Prostate gland (tissue), 2 donors: ENCODE measurements at places on chromosomes 5 and 9. TPM values are rescaled to one million over a fixed set of nuclear protein-coding genes. Genes with fewer than 3 reads are reported as not detected.
A peak's percentile ranks its signal among the peaks of the same experiment; 100 is the strongest.

GRCh38 chr9:137793196-137793841 is 84.3 kb upstream of the CACNA1B start:
- no peak overlapping the region for H3K27ac ChIP-seq
- no peak overlapping the region for H3K4me3 ChIP-seq
- no peaks in the 10 kb centered on the region for H3K27me3 ChIP-seq
- no peak for DNase-seq

GRCh38 chr9:137309368-137310188 is 7.5 kb upstream of the NRARP start:
- no peak for DNase-seq
- H3K36me3 ChIP-seq = no peaks in the 10 kb centered on the region
- no peak overlapping the region for H3K27ac ChIP-seq
- H3K27me3 ChIP-seq = no peaks in the 10 kb centered on the region
- peaks cover 33% of the 10 kb centered on the region for H3K4me1 ChIP-seq

- H3K36me3 ChIP-seq = no peaks in the 10 kb centered on the region
- H3K4me1 ChIP-seq = no peaks in the 10 kb centered on the region
- H3K27me3 ChIP-seq = no peaks in the 10 kb centered on the region
- H3K4me3 ChIP-seq = no peak overlapping the region
- DNase-seq = no peak
Measured at GRCh38 chr5:55929020-55929799, 65.6 kb downstream of the IL6ST start.

DNA sequence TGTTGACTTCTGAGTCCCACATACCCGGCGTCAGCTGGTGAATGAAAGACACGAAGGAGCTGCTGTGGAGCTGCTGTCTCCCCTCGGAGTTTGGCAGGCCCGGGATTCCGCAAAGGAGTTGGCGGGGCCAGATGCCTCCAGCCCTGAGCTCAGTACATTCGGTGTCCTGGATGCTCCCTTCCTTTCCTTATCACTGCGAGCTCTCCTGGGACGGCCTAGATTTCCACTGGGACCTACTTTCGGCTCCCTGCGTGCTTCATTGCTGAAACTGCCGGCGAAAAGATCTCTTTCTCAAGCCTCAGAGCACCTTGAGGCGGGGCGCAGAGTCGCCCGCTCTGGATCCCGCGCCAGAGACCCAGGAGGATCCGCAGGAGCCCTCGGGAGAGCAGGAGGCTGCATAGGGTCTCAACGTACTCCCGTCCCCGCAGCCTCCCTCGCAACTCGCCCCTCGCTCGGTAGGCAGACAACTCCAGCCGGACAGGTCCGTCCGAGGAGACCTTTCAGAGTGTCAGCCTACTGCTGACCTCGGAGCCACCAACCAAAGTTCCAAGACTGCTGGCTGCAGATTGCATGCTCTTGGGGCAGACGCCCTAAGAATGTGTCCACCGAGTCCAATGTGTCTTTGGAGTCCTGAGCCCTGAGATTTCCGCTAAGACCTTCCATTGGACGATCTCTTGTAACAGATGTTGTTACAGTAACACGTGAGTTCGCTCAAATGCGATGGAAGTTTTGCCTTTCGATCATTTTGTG is 6.1 kb downstream of the ANXA2R start:
- H3K36me3 ChIP-seq = no peaks in the 10 kb centered on the region
- DNase-seq = no peak
- no peak overlapping the region for H3K4me3 ChIP-seq
- H3K4me1 ChIP-seq = no peaks in the 10 kb centered on the region
- peak overlapping the region; percentile 22 for H3K27ac ChIP-seq

- H3K27ac ChIP-seq = no peak overlapping the region
- no peaks in the 10 kb centered on the region for H3K36me3 ChIP-seq
Measured at GRCh38 chr5:115898656-115899055, 56.9 kb downstream of the AP3S1 start.

DNA sequence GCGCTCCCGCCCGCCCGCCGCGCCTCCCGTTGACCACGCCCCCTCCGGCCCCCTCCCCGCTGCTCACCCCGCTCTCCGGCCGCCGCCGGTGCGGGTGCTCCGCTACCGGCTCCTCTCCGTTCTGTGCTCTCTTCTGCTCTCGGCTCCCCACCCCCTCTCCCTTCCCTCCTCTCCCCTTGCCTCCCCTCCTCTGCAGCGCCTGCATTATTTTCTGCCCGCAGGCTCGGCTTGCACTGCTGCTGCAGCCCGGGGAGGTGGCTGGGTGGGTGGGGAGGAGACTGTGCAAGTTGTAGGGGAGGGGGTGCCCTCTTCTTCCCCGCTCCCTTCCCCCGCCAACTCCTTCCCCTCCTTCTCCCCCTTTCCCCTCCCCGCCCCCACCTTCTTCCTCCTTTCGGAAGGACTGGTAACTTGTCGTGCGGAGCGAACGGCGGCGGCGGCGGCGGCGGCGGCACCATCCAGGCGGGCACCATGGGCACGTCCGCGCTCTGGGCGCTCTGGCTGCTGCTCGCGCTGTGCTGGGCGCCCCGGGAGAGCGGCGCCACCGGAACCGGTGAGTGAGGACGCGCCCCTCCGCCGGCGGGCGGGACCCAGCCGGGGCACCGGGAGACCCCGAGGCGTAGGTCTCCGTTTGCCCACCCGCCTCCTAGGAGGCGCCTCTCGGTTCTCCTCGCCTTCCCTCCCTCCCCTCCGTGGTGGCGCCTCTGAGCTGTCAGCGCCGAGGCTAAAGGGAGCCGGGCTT is at the start of gene VLDLR:
TSS of gene VLDLR (plus strand) at position 66 of the 739 bp plus-strand sequence. CDS start at position 469, 403 bp downstream.
- peak within 1 kb of the TSS; percentile 78 for H3K27ac ChIP-seq
- peak within 1 kb of the TSS; percentile 56 for H3K4me3 ChIP-seq
- peaks cover 5% of the 10 kb centered on the region for H3K4me1 ChIP-seq
- no peaks in the 10 kb centered on the region for H3K27me3 ChIP-seq
- peak; percentile 48 for DNase-seq
- no peaks in the 10 kb centered on the region for H3K36me3 ChIP-seq

- peaks cover 10% of the 10 kb centered on the region for H3K4me1 ChIP-seq
- no peak for DNase-seq
- H3K27me3 ChIP-seq = no peaks in the 10 kb centered on the region
- H3K4me3 ChIP-seq = no peak overlapping the region
Measured at GRCh38 chr5:74633695-74634094, 6.8 kb downstream of the ENC1 start.

- DNase-seq = no peak
- no peaks in the 10 kb centered on the region for H3K4me1 ChIP-seq
- H3K4me3 ChIP-seq = no peak overlapping the region
- H3K27me3 ChIP-seq = no peaks in the 10 kb centered on the region
- H3K27ac ChIP-seq = no peak overlapping the region
Measured at GRCh38 chr9:81605170-81605670, 84.1 kb downstream of the TLE1 start.

DNA sequence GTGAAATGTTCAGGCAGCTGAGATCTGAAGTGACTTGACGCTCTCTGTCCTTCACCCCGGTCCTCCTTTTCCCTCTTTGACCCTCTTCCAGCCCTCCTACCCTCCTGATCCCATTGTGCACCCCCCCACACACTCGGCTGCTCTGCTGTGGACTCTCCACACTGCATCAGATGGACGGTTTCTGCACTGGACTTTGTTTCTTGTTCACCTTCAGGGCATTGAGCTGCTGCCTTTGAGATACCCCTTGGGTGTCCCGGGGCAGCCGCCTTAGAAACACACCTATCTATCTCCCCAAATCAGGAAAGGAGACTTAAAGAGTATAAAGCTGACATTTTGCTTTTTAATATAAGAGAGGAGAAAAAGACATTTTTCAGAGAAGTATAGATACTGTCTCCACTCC is 27.5 kb downstream of the AMBP start:
- no peak overlapping the region for H3K27ac ChIP-seq
- H3K36me3 ChIP-seq = no peaks in the 10 kb centered on the region
- H3K27me3 ChIP-seq = no peaks in the 10 kb centered on the region

DNA sequence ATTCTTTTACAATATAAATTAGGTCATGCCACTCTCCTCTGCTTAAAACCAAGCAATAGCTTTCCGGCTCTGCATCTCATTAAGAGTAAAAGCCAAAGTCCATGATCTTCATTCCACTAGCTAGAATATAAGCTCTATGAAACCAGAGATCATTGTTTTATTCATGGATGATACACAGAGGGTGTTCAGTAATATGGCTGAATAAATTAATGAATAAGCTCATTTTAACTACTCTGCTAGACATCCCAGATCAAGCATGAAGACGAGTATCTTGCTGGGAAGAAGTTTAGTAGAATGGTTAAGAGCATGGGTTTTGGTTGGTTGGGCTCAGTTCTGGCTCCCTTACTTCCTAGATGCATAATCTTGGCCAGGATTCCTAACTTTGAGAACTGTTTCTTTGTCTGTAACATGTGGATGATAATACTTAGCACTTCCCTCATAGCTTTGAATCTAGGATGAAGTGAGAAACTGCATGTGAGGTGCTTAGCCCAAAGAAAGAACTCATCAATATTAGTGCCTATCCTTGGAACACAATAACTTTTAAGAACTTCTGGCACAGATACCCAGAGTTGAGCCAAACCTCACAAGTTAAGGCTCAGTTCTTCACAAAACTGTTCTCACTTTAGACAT is 106.8 kb downstream of the MSX2 start:
- no peaks in the 10 kb centered on the region for H3K36me3 ChIP-seq
- no peak overlapping the region for H3K4me3 ChIP-seq
- H3K27ac ChIP-seq = no peak overlapping the region
- H3K27me3 ChIP-seq = no peaks in the 10 kb centered on the region
- no peak for DNase-seq
- no peaks in the 10 kb centered on the region for H3K4me1 ChIP-seq

GRCh38 chr5:115068239-115069086 is 101.2 kb downstream of the TRIM36 start:
- no peak overlapping the region for H3K4me3 ChIP-seq
- DNase-seq = no peak
- H3K27me3 ChIP-seq = no peaks in the 10 kb centered on the region
- no peaks in the 10 kb centered on the region for H3K4me1 ChIP-seq
- no peaks in the 10 kb centered on the region for H3K36me3 ChIP-seq

DNA sequence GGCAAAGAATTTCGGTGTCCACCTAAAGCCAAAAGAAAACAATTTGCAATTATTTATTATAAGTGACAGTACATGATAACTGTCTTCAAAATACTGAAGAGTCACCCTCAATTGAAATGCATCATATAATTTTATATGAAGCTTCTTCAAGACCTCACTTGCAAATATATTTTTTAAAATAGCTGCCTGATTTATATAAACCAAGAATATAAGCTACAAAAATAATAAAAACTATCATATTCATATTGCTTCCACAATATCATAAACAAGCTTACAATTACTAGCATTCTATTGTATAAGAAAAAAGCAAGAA is 144.1 kb downstream of the CETN3 start:
- no peak overlapping the region for H3K27ac ChIP-seq
- H3K4me3 ChIP-seq = no peak overlapping the region
- H3K36me3 ChIP-seq = no peaks in the 10 kb centered on the region
- no peak for DNase-seq
- H3K4me1 ChIP-seq = no peaks in the 10 kb centered on the region

- DNase-seq = no peak
- no peaks in the 10 kb centered on the region for H3K4me1 ChIP-seq
- no peak overlapping the region for H3K4me3 ChIP-seq
- H3K27ac ChIP-seq = no peak overlapping the region
- H3K27me3 ChIP-seq = no peaks in the 10 kb centered on the region
- no peaks in the 10 kb centered on the region for H3K36me3 ChIP-seq
Measured at GRCh38 chr9:131330814-131331600, 41.5 kb downstream of the PLPP7 start.

DNA sequence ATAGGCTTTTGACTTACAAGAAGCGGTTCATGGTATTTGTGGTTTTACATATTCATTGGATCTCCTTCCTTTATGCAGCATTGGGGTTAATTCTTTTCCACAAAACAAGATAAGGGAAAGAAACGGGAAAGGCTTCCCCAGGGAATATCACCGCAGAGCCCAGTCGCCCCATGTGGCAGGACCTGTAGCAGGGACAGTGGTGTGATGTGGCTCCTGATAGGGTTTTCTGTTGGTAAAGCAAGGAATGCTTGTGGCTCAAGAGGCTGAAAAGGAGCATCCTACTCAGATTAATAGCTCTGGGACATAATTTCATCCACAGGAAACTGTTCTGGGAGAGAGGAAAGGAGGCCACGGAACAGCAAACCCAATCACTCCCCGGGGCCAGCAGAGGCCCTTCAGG is 699.9 kb downstream of the MTRR start:
- no peaks in the 10 kb centered on the region for H3K27me3 ChIP-seq
- H3K4me1 ChIP-seq = no peaks in the 10 kb centered on the region
- H3K4me3 ChIP-seq = no peak overlapping the region
- no peaks in the 10 kb centered on the region for H3K36me3 ChIP-seq
- DNase-seq = no peak

CD72 gene
- 3.2 TPM for total RNA-seq

DNAH5 gene
- 3.7 TPM for total RNA-seq

SETD9 gene
- total RNA-seq = 10.7 TPM

PPIP5K2 gene
- total RNA-seq = 23.9 TPM

MZB1 gene
- total RNA-seq = 2.7 TPM

NPR3 gene
- 23.9 TPM for total RNA-seq
